SK-N-MC (cell line): ENCODE measurements at places on chromosomes 1 and 21.

GRCh38 chr1:56444960-56445646 is 134.3 kb downstream of the PLPP3 start:
- DNase-seq, result no peak

DNA sequence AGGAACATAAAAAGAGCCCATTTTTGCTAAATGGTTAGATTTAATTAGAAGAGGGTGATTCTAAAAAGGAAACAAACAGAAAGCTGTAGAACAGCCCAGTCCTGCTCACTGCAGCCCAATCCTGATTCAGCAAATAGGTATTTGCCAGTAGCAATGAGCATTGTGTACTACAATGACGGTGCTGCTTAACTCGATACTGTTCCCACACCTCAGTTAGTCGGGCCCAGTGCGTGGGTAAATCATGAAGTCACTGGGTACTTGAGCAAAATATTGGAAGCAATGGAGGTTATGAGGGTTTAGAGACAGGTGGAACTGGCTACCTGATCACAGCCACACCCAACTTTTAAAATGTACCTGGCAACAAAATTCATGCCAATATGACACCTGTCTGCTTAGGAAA is 101.5 kb upstream of the ADGRL2 start:
- DNase-seq, result no peak

DNA sequence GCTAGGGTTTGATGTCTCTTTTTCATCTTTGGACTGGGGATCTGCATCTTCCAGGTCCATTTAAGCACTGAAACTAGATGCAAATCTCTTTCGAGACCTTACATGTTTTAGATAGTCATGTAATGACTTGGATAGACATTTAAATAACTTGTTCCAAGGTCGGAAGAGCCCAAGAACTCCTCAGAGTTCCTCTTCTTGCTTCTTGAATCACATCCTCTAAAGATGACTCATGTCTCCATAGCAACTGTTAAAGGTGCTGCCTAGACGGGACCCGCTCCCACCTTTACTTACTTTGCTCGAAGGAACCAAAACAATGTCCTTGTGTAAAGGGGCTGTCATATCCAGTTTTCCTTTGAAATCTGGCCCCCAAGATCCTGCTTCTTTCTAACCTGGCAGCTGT is 130.0 kb downstream of the EDEM3 start:
- DNase-seq, result no peak

DNA sequence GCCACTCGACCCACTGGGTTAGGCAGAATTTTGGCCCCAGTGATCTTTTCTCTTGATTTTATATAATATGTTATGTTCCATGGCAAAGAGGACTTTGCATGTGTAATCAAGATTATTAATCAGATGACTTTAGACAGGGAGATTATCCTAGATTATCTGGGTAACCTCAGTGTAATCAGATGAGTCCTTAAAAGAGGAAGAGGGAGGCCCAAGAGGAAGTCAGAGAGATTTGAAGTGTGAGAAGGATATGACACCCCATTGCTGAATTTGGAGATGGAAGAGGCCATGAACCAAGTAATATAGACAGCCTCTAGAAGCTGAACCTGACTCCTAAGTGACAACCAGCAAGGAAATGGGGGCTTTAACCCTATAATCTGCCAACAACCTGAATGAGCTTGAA is 117.1 kb upstream of the CSF3R start:
- no peak for DNase-seq

GRCh38 chr21:45542667-45543370 is 579 bp upstream of the SLC19A1 start:
- no peak for DNase-seq
